Smooth muscle cell of the brain vasculature (primary cell): ENCODE measurements at places on chromosomes 6 and 20.

- no peak for DNase-seq
These were observed 4.7 kb downstream of the RNASET2 start for GRCh38 chr6:166951670-166952060.

DNA sequence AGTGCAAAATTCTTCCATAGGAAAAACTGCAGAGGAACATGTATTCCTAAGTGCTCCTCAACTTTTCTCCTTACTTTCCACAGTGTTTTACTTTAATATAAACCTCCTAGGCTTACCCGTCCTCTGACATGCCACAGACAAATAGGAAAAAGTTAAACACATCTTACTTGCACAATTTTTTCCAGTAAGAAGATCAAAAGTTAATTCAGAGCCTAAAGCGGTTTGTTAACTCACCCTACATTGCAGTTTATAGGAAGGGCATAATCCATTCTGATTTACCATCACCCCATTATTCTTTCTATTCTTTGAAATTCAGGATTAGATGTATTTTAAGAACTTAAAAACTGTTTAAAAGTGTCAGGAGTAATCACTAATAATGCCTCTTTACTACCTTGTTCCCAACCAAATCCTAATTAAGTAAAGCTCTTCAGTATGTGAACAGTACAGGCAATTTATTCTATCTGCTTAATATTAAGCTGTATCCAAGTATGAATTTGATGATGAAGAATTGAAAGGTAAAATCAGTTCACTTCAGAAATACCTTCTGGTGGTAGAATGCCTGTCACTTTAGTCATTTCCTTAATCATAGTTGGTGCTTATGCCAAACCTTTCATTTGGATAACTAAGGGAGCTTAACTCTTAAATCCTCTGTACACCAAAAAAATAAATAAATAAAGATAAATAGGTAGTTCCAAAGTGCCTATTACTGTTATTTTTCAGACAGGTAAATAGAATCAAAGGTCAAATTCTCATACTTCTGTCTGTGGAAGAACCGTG is 292.0 kb downstream of the ALDH8A1 start:
- no peak for DNase-seq

- no peak for DNase-seq
These were observed 17.1 kb upstream of the SMIM13 start for GRCh38 chr6:11076540-11076939.

DNA sequence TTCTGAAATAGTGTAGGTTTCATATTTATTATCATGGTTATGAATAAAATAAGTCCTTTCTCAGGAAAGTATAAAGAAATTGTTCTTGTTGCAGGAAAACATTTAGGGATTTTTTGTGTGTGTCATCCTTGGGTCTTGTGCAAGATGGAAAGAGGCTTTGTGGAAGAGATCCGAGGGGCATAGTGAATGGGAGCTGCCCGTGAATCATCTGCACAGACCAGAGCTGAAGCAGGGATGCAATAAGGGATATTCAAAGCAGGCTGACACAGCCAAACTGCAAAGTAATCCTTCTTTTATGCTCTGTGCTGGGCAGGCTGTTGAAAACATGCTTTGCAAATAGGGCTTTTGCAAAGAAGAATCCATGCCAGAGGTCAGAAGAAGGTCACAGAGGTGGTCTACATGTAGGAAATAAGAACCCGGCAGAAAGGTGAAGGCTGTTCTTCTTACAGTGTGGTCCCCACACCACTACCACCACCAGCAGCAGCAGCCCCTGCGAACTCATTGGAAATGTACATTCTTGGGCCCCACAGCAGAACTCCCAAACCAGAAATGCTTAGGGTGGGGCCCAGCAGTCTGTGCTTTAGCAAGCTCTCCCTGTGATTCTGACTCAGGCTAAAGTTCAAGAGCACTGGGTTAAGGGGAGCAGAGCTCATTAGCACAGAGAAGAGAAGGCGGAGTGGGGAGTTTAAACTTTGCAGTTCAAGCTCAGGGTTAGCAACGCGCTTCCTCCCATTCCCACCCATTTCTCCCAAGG is 237.6 kb downstream of the QKI start:
- no peak for DNase-seq

DNA sequence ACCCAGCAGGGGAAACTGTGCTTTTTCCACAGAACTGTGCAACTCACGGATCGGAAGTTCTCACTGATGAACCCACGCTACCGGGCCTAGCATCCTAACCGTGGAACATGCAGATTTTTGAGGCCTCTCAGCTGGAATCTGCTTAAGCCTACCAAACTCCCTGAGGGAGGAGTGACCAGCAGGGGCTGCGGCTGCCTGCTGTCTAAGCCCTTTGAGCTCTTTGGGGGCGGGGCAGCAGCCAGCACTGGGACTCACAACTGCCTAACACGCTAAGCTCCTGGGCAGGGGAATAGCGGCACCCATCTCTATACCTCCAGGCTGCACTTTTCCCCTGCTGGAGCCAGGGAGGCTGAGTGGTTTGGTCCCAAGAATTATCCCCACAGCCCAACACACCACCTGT is 20.4 kb upstream of the METTL24 start:
- DNase-seq = no peak

- no peak for DNase-seq
These were observed 170.9 kb downstream of the UBE3D start for GRCh38 chr6:82894653-82895259.

DNA sequence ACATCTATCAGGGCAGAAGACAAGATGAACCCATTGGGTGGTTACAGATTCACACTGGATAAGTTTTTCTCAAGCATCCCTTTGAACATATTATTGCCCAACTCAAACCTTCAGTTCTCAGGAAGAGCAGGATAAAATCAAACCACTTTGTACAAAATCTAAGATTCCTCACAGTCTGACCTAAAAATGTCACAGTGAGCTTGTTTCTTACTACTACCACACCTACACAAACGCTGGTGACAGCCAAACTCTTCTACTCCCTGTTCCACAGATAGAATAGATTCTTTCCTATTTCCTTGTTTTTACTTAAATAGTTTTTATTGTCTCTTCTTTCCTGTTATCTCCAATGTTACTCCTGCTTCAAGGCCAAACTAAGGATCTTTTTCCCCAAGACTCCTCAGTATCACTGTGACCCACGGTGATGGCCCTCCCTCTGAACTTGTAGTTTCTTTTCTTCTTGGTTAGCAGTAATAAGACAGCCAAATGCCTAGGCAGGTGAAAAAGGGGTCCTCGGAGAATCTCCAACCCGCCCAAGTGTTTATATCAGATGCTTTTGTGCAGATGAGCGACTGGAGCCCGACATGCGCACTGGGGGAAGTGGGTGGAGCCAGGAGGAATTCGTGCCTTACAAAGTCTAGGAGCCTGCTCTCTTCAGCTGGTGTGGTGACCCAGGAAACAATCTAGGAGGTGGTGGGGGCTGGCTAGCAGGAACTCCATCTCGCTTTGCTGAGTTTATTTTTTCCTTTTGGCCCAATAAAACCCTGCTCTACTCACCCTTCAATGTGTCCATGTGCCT is 53.4 kb downstream of the SEL1L2 start:
- DNase-seq = no peak

DNA sequence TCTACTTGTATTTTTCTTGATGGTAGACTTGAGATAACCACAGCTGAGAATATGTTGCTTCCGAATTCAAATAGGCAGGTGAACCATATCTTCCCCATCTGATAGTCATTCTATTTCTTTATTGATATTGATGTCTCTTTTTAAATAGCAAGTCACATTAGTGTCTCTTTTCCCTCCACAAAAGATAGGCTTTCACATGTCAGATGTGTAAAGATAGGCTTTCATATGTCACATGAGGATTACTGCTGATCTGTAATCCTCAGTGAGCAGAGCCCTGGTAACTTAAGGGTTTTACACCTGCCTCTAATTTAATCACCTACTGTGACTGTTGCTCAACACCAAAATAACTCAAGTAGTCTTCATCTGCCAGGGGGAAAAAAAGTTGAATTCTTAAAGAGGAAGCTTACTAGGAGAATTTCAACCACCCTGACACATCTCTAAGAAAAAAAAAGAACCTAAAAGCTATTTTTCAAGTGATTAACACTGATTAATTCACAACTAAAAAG is 45.3 kb upstream of the TRDN start:
- DNase-seq = no peak

- DNase-seq = peak; percentile 9
These were observed 58.6 kb upstream of the GCLC start for GRCh38 chr6:53603386-53604116.

DNA sequence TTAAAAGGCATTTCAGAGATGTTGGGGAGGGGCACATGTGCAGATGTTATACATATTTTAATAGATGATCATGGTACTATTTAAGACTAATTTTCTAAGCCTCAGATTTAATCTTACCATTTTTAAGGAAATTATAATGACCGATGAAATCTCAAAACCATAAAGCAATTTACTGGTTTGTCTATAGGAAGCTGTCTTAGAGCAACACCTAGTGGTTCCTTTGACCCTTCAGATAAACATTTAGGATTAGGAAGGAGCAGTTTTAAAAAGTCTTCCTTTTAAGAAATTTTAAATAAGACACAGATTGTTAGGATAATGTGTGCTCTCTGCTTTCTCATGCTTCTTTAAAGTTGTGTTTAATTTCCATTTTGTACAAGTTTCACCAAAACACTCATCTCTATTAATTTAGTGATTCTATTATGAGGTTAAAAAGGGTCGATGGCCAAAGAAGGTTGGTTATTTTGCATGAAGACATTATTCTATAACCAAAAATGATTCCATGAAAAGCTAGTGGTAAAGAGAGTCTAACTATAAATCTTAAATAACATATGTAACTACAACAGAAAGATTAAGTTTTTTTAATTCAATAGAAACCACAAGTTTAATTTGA is 376.4 kb downstream of the HACE1 start:
- DNase-seq = no peak

DNA sequence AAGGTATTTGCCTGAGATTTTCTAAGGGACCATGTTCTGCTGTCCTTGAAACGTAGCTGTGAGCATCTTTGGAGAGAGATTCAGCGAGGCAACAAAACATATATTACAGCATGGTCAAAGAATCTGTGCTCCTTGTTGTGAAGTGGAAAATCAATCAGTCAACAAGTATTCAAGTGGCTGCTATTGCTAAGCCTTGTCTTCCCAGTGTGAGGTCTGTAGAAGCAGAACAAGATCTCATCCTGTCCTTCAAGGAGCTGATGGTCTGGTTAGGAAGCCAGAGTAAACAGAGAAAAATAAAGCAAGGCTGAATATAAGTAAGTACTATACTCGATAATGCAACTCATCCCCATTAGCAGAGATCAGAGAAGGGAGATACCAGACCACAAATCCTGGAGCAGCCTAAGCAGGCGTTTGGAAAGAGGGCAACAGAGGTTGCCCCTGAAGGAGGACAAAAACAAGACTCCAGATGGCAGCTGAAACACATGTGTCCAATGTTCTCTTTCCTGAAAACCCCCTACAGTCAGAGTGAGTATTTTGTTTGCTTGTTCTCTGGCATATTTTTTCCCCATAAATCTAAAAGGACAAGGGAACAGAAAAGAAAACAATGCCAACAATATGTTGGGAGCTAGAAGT is 392.0 kb downstream of the SYNE1 start:
- DNase-seq = no peak
